ENCODE measurements at places on chromosomes 7 and 10. TPM values are rescaled to one million over a fixed set of nuclear protein-coding genes. Genes with fewer than 3 reads are reported as not detected.

GRCh38 chr10:117684672-117685211 lies 142.2 kb downstream of the EMX2 start:
- DNase-seq = peak; percentile 43

CALN1 gene
- total RNA-seq = not detected

GRCh38 chr10:84333864-84334451 lies 5.6 kb downstream of the CCSER2 start:
- no peak for DNase-seq

- DNase-seq = no peak
These were observed 28.9 kb upstream of the INHBA start for GRCh38 chr7:41731493-41732435.

GCK gene
- 1.4 TPM for total RNA-seq

DNA sequence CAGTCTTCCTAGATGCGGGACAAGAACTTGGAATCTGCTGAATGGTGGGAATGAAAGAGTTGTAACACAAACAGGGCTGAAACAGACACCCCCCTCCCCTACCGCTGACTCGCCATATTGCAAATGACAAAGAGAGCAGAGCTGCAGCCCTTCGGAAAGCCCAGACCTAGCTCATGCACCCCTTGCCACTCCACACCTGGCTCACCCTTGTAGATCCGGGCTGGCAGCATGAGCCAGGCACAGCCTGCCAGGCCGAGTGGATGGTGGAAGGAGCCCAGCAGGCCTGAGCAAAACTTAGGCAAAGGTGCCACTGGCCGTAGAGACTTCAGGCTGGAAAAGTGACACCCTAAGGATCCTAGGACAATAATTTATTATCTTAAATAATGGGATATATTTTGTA lies 237.4 kb upstream of the SEMA3D start:
- no peak for DNase-seq

PLXNA4 gene
- 19.2 TPM for total RNA-seq

- DNase-seq = no peak
These were observed 99.8 kb downstream of the CCDC71L start for GRCh38 chr7:106561151-106561550.

All from left ventricle myocardium superior (tissue), 1 donor.